NCI-H2171 treated with DMSO at 0.1 percent for 48 hours (cell line): ENCODE measurements at places on chromosomes 12 and 14.

GRCh38 chr12:104729091-104729490 lies 229.0 kb downstream of the SLC41A2 start:
- no peak for DNase-seq

GRCh38 chr12:85280165-85280983 lies at the start of gene ALX1:
Gene ALX1 (plus strand): TSS chr12:85280220. CDS start chr12:85280262, 42 bp downstream.
- DNase-seq = peak; percentile 29

- no peak for DNase-seq
Measured at GRCh38 chr12:14284184-14284722, 81.2 kb upstream of the ATF7IP start.

DNA sequence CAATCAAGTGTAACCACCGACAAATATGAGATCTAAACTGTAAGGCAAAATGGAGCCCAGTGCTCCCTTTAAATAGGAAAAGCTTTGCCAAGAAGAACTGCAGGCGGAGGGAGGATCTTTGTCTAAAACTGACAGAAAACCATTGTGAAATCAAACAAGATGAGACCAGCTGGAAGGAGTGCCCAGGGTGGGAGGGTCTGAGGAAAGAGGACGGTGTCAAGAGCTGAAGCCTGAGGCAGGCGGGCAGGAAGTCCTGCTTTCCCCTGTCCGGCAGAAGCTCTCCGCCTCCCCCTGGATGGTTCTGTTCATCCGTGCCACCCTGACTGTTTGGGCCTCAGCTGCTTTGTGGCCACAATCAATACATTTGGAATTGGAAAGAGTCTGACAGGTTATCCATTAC lies 37.5 kb downstream of the CDC42BPB start:
- no peak for DNase-seq

DNA sequence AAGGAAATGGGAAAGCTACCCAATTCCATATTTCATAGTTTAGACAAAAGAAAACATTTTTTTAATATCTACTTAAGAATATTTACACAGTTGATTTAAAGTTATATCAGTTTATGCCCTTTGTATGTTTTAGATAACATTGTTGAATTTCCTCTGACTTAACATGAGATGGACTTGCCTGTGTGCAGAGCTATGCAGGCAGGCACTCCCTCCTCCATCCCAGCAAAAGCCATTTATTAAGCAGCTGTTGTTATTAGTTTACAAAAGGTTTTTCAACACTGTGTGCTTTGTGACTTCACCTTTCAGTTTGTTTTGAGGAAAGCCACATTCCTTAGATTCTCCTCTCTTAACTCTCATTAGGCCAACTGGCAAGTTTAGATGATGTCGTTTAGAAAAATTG lies 337.5 kb upstream of the PDE3A start:
- no peak for DNase-seq

DNA sequence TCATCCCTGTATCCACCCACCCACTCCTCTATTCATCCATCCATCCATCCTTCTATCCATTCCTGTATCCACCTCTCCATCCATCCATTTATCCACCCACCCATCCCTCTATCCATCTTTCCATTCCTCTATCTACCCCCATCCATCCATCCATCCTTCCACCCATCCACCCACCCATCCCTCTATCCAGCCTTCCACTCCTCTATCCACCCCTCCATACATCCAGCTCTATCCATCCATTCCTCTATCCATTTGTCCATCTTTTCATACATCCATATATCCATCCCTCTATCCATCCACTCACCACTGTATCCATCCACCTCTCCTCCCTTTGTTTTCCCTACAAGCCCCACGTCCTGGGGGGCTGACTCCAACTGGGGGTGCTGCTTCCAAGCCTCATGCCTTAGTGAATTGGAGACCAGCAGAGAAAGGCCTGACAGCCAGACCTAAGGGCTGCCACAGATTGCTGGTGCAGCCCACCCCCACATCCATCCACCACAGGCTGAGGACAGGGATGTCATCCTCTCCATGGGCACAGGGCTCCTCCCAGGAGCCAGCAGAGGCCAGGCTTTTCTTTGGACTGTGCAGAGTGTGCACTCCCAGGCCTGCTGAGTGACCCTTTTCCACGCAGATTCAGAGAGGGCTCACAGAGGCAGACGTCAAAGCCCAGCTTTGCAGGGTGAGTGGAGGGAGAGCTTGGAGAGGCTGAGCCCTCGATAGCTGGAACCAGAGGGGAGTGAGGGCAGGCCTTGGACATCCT lies 18.9 kb upstream of the GPR132 start:
- DNase-seq = no peak

- DNase-seq = no peak
Measured at GRCh38 chr12:16349131-16349460, 1.7 kb downstream of the MGST1 start.

DNA sequence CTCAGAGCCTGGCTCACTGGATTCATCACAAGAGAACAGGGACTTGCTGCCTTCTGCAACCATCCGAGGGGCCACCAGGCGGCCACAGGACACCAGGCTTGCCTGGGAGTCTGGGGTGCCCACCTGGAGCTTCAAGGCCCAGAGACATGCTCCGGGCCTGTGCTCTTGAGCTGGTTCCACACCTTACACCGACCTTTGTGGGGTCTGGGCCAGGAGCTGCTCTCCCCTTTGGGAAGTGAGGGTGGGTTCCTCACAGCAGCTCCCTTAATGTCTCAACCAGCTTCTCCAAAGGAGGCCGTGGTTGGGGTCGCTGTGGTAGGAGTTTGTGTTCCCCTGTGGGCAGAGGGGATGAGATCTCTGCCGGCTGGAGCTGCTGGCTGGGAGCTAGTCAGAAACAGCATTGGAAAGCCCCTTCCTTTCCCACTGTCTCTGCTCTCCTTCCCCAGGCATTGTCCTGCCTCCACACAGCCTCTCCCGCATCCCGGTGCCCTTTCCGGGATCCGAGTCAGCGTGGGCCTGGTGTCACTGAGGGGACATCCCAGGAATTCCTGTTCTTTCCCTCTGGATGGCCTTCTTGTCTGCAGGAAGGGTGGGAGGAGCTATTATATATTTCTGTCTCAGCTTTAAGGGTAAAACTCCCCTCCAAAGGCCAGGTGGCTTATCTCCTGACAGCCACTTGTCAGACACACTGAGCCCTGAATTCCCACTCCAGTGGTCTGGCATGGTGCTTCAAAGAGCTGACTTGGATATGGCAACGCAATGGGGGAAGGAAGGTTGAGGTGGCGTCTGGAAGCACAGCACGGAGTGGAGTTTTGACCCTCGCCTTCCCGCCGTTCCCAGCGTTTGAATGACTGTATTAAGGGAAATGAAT lies 5.1 kb upstream of the PAPLN start:
- no peak for DNase-seq

DNA sequence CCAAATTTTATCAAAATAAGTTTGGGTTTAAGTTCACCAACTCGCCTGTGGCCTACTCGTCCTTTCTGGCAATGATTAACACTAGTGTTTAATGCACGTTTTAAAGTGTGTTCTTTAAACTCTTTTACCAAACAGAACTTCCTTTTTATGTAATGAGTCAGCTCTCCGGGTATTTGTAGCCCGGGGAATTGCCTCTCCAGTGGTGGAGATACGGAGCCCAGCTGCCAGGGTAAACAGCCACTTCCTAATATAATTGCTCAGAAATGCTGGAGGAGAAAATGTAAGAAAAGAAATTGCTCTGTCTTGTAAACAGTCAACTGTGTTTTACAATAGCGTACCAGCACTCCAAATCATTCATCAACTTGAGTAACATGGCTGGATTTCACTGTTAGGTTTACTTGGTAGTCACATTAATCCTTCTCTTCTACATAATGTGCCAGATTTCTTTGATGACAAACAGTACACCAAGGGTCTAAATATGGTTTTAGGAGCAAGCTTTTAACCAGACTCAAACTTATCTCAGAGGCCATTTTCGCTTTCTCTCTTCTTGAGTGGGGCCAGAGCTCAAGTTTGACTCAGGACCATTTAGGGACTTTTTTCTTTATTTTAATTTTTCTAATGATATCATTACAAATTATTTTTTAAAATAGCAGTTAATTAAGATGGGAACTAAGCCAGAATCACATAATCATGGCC lies 101.2 kb upstream of the SLC38A2 start:
- DNase-seq = peak; percentile 18

- no peak for DNase-seq
Measured at GRCh38 chr12:125983784-125984500, 918.7 kb downstream of the AACS start.

DNA sequence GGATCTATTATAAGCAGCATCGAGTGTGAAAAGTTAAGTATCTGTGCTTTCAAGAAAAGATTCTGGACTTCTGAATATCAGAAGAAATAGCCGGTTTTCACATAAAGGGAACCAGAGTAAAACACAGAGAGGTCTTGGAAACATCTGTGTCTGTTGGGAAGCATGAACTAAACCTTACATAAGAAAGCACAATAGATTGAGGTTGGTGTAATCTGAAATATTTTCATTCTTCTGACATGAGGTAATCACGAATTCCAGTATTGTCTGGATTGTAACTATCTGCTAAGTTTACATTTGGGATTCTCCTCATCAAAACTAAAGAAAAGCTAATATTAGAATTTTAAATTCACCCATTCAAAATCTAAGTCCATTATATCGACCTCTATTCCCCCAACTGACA lies 161.3 kb downstream of the CPNE8 start:
- DNase-seq = no peak

DNA sequence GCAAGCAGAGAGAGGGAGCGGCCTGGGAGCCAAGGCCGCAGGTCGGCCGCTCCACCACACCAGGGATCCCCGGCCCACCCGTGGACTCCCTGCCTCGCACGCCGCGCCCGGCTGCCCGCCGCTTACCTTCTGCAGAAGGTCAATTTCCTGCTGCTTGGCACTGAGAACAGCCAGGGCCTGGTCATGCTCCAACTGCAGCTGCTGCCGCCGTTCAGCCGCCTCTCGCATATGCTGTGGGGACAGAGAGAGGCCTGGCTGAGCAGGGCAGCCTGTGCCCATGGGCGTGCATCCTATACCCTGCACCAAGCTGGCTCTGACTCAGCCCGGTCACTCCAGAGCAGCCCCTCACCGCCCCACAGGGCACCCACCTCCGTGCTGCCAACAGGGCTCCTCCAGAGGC lies 141.1 kb downstream of the PIWIL1 start:
- DNase-seq = no peak

DNA sequence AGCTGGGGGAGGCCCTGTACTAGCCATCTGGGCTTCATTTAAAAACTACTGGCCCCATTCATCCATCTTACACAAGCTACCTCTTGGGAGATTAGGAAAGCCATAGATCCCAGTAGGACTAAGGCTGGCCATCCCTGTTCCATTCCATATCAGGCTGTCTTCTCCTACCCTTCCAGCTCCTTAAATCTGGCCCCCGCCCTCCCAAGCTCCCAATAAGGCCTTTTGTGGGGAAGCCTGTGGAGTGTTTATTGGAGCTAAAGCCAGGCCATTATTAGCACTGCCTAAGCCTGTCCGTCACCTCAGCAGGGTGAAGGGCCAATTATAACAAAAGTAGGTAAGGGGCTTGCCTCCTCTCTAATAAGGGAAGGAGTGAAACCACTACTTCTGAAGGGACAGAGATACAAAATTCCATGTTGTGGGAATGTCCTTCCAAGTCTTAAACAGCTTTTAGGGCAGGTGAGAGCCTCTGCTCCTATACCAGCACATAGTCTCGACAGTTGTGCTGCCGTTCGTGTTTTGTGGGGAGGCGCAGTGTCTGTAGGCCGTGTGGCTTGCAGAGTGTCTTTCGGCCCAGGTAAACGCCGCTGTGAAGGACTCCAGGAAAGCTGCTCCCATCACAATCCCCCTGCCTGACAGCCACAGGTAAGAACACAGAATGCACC lies 3.7 kb downstream of the MYL6 start:
- no peak for DNase-seq

DNA sequence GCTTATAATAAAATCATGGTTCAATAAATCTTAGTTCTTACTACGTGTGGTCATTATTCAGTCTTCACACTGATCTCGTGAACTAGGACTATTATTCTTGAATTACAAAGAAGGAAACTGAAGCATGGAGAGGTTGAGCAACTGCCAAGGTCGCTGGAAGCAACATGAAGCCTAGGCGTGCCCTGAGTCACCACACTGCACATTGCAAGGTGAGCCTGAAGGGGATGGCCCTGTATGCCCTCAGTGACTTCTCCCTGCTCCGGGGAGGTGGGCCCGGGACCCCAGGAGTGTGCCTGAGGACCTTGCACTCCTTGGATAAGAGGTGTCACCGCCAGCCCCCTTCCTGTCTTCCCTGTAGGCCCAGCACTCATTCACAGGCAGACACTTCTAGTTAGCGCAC lies 161.6 kb downstream of the CACNA1C start:
- DNase-seq = no peak

- no peak for DNase-seq
Measured at GRCh38 chr12:32606443-32606842, 72.7 kb upstream of the DNM1L start.

GRCh38 chr12:24534622-24535021 lies 414.3 kb downstream of the BCAT1 start:
- no peak for DNase-seq
